ENCODE measurements at places on chromosomes 5 and 9.

DNA sequence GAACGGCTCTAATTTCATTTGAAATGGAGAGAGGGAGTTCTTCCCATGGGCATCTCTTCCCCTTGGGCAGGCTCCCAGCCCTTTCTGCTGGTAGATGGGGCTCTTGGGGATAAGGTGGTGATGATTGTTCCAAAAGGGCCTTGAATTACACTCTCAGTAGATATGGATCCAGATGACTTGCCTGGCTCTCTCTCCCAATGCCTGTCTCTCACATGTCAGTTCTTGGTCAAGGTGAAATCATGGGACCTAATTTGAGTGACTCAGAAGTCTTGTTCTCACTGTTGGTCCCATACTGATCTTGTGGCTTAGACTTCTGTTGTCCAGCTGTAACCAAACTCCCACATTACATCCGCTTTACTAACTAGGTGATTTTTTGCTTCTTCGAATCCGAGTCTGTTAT is 317.0 kb upstream of the RFX3 start:
- no peak for DNase-seq

GRCh38 chr5:67202828-67203227 is 6.2 kb upstream of the CD180 start:
- DNase-seq, result no peak

DNA sequence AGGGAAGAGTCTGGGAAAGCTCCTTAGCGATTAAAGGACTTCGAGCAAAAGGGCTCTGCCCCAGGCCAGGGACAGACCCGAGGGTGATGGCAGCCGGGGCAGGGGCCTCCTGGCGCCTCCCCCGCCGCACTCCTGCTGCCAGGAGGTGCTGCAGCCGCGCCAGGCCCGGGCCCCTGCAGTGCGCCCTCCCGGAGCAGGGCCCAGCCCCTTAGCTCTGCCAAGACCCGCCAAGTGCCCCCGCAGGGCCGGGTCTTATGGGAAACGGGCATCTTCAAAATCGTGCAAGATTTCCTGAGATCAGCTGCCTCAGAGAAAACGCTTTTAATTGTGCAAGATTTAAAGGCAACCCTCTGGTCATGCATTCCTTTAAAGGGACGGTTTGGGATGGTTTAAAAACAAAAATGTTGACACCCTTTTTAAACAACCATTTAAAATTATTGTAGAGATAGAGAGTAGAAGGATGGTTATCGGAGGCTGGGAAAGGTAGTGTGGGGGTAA is 52.4 kb downstream of the CDC14B start:
- DNase-seq, result no peak

DNA sequence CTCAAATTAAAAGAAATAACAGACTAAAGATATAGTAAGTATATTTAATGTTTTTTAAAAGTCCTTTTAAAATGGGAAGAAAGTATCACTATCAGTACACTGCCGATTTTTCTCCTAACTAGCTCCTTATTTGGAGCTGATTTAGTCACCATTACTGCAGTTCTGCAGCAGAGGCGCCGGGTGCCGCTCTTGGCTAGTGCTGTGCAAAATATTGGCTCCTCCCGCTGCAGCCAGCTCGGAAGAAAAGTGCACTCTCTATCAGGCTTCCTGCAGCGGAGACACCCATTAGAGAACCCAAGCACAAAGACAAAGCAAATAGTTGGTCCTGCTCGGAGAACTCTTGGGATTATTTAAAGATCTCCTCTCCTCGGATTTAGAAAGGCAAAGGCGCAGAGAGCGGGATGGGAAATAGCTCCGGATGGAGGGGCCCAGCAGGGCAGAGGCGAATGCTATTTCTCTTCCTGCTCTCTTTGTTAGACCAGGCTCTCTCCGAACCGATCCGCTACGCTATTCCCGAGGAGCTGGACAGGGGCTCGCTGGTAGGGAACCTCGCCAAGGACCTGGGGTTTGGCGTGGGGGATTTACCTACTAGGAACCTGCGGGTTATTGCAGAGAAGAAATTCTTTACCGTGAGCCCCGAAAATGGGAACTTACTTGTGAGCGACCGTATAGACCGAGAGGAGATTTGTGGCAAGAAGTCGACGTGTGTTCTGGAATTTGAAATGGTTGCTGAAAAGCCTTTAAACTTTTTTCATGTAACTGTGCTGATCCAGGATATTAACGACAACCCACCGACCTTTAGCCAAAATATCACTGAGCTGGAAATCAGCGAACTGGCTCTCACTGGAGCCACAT is at the start of gene PCDHGB3:
TSS of gene PCDHGB3 (plus strand) at position 249 of the 855 bp plus-strand sequence. CDS start at position 402, 153 bp downstream.
- no peak for DNase-seq

- no peak for DNase-seq
These were observed 183.9 kb downstream of the BRINP1 start for GRCh38 chr9:119185298-119185697.

GRCh38 chr9:108844391-108844790 is 11.4 kb downstream of the ACTL7B start:
- DNase-seq, result no peak

All from activated CD8-positive, alpha-beta memory T cell treated with anti-CD3 and anti-CD28 coated beads, Interleukin-2, amount 50 U/mL, for 48 hours (primary cell).